ENCODE measurements at places on chromosomes 16 and 17.
A peak's percentile ranks its signal among the peaks of the same experiment; 100 is the strongest.

DNA sequence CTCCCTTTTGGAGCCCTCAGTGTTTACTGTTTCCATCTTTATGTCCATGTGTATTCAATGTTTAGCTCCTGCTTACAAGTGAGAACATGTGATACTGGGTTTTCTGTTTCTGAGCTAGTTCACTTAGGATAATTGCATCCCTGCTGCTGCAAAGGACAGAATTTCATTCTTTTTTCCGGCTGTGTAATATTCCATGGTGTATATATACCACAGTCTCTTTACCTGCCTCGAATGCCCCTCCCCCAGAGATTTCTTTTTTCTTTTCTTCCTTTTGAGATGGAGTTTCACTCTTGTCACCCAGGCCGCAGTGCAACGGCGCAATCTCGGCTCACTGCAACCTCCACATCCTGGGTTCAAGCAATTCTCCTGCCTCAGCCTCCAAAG, 60.9 kb downstream of the RMI2 start:
- DNase-seq: no peak

GRCh38 chr16:51637770-51638094, 486.7 kb upstream of the SALL1 start:
- DNase-seq: no peak

GRCh38 chr16:19745286-19746010, 27.4 kb downstream of the IQCK start:
- no peak for DNase-seq

DNA sequence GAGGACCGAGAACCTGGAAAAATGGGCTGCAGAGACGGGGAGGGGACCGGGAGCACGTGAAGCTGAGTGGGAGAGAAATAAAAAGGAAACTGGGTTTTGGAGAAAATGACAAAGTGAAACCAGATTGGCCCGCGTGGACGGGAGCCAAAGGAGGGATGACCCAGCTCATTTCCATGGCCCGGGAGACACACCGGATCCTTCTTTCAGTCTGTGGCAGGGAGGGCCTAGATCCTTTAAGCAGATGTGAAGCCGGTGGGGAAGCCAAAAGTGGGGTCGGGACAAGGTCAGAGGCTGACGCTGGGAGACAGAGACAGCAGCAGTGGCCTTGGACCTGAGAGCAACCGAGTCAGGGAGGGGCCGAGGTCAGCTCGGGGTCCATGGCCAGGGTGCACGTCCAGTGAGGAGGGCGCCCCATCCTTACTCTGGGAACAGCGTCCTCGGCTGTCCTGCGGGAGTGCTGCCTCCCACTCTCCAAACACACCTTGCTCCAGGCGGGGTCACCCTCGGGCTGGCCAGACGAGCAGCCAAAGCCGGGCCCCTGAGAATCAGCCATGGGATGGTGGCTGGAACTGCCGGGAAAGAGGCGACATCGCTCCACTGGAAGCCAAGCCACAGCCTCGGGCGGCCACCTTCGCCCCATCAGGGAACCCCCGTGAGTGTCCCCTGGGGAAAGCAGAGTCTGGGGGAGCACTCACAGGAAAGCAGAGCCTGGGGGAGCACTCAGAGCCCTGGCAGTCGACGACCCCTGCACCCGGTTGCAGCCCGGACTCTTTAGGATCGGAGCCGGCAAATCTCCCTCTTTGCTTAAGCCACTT, 17.3 kb downstream of the CA5A start:
- DNase-seq: no peak

GRCh38 chr16:24052329-24053098, 203.6 kb upstream of the CACNG3 start:
- no peak for DNase-seq

- no peak for DNase-seq
Observed at GRCh38 chr16:49158029-49158642, 123.5 kb downstream of the CBLN1 start.

DNA sequence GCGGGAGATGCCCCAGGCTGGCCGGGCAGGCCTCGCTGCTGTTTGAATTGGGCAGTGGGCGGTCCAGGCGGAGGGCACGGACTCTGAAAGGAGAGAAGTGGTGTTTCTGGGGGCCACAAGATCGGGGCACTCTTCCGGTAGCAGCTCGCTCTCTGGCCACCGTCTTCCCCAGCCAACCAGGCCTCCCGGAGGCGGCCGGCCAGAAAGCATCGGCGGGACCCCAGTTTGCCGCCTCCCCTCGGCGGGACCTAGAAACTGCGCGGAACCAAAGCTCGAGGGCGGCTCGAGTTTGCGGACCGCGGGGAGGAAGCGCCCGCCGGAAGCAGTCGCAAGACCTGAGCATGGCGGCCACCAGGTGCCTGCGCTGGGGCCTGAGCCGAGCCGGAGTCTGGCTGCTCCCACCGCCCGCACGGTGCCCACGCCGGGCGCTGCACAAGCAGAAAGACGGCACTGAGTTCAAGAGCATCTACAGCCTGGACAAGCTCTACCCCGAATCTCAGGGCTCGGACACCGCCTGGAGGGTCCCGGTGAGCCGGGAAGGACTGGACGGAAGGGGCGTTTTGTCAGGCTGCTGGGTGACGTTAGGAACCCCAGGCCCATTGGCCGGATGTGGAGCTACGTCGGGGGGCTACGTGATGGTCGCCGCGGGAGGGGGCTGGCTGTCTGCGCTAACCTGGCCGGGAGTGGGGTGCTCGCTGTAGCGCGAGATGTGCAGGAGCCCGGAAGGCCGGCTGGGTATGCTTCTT, at the start of gene MRPL58:
Gene MRPL58, plus strand, starts transcription at position 325 of the 746 bp plus-strand sequence. Its CDS starts 17 bp downstream, at position 342.
- peak; percentile 67 for DNase-seq

GRCh38 chr17:5364156-5364555, 55.3 kb downstream of the NUP88 start:
- DNase-seq: peak; percentile 30

GRCh38 chr16:86512860-86513470, 2.6 kb downstream of the FOXF1 start:
- DNase-seq: no peak
